Right forelimb (tissue), 1 donor: ENCODE measurements at places on chromosomes 2 and 18.

DNA sequence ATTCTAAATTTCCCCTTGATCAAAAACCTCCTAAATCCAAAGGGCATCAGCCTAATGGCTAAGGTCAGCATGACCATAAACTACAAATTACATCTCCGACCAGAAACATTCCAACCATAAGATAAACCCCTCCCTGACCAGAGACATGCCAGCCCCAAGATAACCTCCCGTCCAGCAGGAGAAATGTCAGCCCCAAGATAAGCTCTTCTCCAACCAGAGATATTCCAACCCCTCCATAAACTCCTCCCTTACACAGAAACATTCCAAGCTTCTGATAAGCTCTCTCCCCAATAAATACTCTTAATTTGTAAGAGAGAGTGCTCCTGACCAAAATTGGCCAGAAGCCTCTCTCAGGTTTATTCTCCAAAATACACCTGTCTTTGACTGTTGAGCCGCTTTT lies 274.0 kb downstream of the RNF152 start:
- no peak for DNase-seq

GRCh38 chr2:231056453-231057416 lies at the start of gene PSMD1:
PSMD1 (plus strand) TSS chr2:231056867; CDS start chr2:231057026, 159 bp downstream.
- DNase-seq = peak; percentile 97

- DNase-seq = no peak
Measured at GRCh38 chr18:25701821-25702220, 349.9 kb upstream of the ZNF521 start.

- DNase-seq = no peak
Measured at GRCh38 chr2:197894751-197895274, 90.4 kb downstream of the PLCL1 start.
